ENCODE measurements at places on chromosomes 4 and X.

GRCh38 chrX:96929036-96929435 is 45.3 kb downstream of the RPA4 start:
- no peak for DNase-seq

DNA sequence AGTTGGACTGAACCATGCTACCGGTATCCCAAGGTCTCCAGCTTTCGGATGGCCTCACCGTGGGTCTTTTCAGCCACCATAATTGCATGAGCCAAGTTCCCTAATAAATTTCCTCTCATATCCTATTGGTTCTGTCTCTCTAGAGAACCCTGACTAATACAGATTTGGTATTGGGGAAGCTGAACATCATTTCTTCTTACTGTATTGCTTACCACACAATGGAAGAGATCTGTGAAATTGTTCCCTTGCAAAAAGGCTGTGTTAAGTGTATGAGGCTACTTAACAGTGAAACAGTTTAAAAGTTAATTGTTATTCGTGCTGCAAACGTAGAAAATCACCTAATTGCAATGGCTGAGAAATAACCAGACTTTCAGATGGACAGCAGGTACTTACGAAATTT is 34.0 kb downstream of the PLAC8 start:
- no peak for DNase-seq

DNA sequence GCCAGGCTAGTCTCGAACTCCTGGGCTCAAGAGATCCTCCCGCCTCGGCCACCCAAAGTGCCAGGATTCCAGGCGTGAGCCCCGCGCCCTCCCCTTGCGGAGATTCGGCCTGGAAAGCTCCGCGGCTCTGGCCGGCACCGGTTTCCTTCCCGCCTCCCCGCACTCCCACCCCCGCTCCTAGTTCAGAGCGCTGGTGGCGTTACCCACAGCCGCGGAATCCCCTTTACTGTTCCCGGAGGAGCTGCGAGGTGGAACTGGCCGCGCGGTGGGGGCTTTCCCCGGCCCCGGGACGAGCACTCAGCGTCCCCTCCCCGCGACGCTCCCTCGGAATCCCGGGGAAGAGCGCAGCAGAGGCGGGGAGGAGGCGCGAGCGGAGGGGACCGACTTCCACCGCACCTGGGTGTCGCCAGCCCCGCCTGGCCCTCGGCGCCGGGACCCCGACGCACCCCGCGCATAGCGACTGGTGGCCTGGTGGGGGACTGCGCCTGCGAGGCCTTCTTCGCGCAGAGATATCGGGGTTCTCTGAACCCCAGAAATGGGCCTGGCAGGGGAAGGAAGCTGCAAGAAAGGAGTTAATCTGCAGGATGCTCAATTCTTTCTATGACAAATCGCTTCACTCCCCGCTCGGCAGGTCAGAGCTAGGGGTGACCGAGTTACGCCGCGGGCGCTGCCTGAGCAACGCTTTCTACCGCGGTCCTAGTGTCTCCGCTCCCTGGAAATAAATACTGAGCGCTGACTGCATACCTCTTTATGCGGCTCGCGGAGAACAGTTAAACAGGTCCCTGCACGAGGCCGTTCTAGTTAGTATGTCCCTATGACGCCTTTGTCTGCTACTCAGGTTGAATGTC is 14.6 kb upstream of the SLC25A4 start:
- no peak for DNase-seq

DNA sequence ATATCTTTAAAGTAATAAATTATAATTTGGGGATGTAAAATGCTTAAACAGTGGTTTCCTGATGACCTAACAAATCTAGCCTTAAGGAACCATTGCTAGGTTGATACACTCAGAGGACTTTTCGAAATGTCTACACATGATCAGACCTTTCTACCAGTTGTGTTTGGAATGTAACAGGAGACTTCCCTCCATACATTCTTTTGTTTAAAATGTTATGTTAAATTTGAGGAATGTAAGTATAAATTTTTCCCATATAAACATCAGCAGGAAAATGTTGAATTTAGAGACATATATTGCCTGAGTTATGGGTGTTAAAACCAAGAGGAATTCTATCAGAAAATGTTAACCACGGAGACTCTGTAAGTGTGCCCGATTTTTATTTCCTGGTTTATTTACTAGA is 190.6 kb upstream of the SPRY1 start:
- no peak for DNase-seq

DNA sequence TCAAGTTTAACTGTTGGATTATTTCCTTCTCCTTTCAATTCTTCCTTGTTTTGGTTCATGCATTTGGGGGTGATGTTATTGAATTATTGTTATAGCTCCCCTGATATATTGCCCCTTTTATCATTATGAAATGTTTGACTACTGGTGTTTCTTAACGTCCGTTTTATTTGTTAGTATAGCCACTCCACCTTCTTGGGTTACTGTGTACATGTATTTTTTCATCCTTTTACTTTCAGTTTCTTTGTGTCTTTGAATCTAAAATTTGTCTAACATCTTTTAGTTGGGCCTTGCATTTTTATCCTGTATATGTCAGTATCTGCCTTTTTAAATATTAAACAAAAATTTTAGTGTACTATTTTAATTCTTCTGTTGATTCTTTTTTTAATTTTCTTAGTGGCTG is 88.7 kb downstream of the TNIP2 start:
- no peak for DNase-seq

DNA sequence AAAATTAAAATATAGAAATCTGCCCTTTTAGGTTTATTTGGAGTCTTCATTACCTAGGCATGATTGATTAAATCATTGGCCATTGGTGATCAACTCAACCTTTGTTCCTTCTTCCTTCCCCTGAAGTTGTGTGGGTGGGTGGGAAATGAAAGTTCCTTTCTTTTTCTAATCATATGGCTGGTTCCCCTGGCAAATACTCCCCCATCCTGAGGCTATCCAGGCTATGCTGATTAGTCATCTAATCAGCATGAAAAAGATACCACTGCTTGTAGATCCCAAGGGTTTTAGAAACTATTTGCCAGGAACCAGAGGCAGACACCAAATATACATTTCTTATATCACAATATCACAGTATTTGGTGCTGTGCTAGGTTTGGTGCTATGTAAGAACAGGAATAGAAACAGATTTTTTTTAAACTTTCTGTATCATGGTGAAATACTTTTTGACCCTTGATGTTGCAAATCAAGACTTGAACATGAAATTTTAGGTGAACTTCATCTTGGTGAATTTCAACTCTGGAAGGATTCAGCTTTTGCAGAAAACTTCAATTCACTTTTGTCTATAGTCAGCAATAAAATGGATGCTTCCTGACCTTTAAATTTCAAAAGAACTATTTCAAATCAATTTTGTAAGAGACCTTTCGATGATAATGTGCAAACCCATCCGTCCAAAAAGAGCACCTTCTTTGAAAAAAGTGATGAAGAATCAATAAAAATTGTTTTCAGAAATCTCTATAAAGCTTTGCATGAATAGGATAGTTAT is 71.1 kb downstream of the CCSER1 start:
- no peak for DNase-seq

GRCh38 chr4:82201805-82202641 is 171.8 kb downstream of the HNRNPD start:
- DNase-seq: peak; percentile 58
